T-cell (primary cell): ENCODE measurements at places on chromosomes 13 and 19. TPM values are rescaled to one million over a fixed set of nuclear protein-coding genes. Genes with fewer than 3 reads are reported as not detected.

Gene ZNF737
- total RNA-seq: 34.8 TPM

Gene C1QTNF9B
- total RNA-seq: not detected

Gene FXYD3
- total RNA-seq: not detected

- no peak for DNase-seq
Measured at GRCh38 chr13:93270769-93271742, 44.4 kb downstream of the GPC6 start.

GRCh38 chr13:98032168-98032567 lies 78.7 kb downstream of the IPO5 start:
- no peak for DNase-seq

- DNase-seq: peak; percentile 68
Measured at GRCh38 chr13:99658261-99658991, 157.2 kb downstream of the TM9SF2 start.

- DNase-seq: no peak
Measured at GRCh38 chr19:55193481-55193880, 13.4 kb upstream of the SYT5 start.
